Effector memory CD8-positive, alpha-beta T cell (primary cell): ENCODE measurements at places on chromosomes 12 and 14.

GRCh38 chr12:129001826-129002225 lies 148.5 kb downstream of the GLT1D1 start:
- DNase-seq: no peak

GRCh38 chr12:47774663-47775062 lies 1.6 kb downstream of the SLC48A1 start:
- DNase-seq: no peak

DNA sequence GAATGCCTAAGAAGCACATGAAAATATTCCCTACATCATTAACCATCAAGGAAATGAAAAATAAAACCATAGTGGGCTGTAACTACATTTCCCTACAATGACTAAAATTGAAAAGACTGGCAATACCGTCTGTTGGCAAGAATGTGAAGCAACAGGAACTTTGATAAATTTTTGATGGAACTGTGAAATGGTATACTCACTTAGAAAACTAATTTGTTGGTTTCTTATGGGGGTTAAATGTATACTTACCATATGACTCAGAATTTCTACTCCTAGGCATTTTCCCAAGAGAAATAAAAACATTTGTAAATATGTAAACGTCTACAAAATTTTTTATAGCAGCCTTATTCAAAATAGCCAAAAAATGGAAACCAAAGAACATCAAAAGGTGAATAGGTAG lies 121.4 kb upstream of the PLEKHA5 start:
- no peak for DNase-seq

GRCh38 chr14:52248057-52248456 lies 19.4 kb upstream of the PTGDR start:
- peak; percentile 18 for DNase-seq

GRCh38 chr14:74161526-74162158 lies 76.9 kb downstream of the LIN52 start:
- DNase-seq: no peak

DNA sequence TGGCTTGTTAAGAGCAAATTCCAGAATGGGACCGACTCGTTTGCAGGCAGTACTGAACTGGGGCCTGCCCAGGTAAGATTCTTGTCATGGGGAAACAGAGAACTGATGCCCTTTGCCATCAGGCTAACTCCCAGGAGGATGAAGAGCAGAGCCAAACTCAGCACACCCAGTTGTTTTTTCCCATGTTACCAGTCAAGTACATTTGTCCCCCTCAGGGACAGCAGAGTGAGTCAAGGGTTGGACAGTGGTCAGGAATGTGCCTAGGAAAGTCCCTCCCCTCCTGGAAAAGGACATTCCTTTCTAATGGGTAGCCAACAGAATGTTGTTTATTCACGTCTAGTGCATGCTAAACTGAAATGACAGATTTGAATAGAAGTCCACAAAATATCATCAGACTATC lies 1.6 kb downstream of the ART4 start:
- DNase-seq: no peak

DNA sequence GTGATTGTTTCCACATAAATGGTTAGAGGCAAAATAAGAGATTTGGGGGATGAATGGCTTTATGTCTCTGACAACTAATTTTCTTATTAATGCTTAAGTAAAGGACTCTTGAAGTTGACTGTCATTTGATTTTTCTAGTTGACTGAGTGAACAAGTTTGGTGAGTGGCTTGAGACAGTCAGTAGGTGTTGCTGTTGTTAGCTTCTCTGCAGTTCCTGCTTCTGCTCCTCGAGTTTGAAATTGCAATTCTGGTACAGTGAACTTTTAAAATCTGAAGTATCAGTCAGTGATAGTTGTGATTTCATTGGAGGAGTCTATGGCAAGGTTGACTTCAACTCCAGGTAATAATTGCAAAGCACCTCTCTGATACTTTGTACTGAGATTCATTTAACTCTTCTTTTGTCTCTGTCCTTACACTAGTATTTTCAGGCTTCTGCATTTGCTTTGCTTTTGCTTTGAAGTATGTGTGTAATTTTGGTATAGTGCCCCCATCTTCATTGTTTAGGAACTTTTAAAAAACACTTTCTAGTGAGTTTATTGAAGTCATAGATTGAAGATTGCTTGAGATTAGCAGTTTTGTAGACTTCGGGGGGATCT lies 415.5 kb downstream of the PCNX1 start:
- DNase-seq: no peak

GRCh38 chr14:64210216-64210615 lies 84.0 kb downstream of the ESR2 start:
- DNase-seq: no peak

DNA sequence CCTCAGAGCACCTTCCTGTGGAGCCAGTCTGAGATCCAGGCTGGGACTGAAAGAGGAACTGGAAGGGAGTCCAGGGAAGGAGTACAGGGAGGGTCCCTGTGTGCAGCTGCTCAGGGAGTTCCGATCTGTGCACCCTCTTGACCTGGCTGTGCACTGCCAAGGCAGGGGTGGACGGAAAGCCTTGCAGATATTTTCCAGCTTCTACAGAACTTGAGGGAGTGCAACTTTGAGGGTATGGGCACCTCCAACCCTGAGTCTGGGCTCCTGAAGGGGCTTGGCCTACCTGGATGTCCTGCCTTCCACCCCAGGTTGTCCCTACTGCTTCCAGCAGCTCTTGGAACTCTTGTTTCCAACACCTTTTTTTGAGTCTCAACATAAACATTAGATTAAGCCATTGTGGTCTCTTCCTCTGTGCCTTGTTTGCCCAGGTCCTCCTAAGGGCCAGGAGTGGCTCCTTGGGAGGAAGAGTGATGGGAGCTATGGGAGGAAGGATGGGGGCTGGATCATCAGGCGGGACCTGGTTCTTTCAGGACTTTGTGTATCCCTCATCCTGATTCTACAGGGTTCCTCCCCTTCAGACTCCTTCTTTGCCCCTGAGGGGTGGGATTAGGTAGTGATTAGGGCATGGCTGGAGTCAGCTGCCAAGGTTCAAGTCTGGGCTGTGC lies 3.5 kb downstream of the KRT7 start:
- DNase-seq: no peak

DNA sequence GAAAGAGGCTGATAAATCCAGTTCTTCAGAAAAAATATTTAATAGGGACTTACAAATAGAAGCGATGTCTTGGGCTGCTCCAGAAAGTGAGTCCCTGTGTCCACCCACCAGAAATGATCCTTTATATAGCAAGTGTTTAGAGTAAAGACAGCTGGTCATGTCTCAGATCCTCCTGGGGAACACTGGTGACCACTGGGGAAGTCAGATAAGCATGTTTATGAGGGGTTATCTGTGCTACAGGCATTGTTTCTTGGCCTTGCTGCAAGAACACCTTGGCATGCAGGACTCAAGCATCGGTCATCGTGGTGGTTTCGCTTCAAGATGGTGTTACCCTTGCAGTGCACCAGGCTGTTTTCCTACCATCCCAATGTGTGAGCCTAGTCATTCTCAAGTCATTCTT lies 27.2 kb downstream of the CPM start:
- DNase-seq: no peak

GRCh38 chr14:28375295-28375694 lies 391.3 kb upstream of the FOXG1 start:
- DNase-seq: no peak

DNA sequence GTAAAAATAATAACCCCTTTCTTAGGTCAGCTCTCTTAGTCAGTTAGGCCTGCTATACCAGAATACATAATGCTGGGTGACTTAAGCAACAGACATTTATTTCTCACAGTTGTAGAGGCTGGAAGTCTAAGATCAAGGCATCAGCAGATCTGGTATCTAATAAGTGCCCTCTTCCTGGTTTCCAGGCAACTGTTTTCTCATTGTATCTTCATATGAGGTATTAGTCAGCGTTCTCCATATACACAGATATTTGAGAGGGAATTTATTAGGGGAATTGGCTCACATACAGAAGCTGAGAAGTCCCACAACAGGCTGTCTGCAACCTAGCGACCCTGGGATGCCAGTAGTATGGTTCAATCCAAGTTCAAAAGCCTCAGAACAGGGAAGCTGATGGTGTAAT lies 896.0 kb downstream of the GALC start:
- DNase-seq: no peak

GRCh38 chr14:69713209-69713781 lies 53.6 kb upstream of the SRSF5 start:
- DNase-seq: no peak

DNA sequence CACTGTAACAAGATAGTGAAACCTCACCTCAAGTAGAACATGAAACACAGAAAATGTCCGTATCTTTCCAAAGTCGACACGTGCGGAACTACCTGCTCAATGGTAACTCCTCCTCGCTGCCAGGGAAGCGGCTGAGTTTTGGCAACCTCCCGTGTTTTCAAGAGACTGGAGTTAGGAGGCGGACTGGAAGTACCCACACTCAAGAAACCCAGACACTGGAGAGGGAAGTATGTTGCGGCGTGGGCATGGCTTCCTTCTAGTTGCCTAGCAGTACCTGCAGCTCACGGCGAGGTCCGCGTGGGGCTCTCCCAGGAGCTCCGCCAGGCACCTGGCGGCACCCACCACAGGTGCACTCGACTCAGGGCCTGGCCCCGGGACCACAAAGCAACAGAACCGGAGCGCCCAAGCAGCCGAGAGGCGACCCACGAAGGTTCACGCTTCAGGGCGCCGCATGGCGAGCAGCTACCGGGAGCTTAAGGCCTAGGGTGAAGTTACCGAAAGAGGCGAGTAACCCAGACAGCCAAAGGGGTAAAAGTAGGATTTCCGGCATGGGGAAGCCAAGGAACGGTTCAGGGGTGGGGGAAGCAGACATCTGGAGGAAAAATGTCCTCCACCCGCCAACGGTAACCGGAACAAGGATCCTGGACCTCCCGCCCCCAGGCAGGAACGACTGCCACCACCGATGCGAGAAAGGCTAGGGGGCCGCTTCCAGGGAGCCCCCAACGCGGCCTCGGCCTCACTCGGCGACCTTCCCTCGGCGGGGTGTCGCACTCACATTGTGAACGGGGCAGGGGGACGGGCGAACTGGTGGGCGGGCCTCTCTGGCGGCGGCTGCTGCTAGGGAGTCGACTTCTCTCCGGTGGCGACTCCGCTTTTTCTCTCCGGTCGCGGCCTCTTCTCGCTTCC lies 608 bp downstream of the PTGES3 start:
- DNase-seq: peak; percentile 45

- DNase-seq: no peak
These were observed 9.7 kb downstream of the NCOR2 start for GRCh38 chr12:124557518-124558223.

DNA sequence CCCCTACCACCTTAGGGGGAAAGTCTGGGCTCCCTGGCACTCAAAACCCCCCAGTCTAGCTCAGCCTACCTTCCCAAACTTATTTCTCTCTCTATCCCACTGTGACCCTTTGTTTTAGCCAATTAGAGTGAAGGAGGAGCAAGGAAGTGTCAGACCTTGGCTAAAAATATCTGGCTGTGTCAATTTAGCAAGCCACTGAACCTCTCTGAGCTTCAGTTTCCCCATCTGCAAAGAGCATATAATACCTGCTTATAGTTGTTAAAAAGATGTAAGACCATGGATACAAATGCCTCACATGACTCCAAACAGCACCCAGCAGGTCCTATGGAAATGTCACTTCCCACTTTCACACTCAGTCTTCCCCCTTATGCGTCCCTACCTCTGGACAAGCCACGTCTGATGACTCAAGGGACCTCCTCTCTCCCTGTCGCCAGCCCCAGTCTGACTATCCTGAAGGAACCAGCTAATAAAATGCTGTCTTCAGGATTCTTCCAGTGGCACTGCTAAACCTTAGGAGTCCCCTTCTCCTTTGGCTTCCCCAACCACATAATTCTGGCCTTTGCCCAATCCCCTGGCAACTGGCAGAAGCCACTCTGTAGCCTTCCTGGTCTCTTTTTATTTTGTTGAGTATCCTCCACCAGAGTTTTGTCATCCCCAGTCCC lies 19.3 kb downstream of the FOXN3 start:
- no peak for DNase-seq

DNA sequence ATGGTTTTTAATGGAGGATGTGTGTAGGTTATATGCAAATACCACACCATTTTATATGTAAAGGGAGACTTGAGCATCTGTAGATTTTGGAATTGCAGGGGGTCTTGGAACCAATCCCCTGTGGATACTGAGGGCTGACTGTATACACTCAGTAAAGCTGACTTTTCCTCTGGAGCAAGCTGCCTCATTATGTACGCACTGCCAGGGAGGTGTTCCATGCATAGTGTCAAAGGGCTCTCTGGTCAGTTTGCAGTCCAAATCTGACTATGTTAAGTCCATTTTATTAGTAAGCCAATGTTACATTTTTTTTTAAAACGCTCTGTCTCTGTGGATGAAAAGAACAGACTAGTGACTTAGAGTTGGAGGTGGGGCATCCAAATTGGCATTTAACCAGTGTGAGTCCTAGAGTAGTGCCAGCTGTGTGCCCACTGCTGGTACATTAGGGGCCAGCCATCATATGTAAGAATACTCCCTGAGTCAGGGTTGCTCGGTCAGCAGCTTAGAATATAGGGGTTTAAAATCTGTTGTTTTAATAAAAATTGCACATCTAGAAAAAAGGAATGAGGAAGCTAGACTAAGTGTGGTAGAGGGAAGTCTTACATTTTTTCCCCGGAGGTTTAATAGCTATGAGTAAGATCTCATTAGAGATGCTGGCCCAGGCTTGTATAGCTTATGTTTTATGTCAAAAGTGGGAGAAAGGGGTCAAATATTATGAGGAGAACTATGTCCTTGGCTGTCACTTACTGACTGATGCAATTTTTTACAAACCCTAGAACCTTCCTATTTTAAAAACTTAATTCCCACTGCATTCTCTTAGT lies 87.0 kb downstream of the TESC start:
- DNase-seq: no peak
